ENCODE measurements at places on chromosomes 16 and 17.
A peak's percentile ranks its signal among the peaks of the same experiment; 100 is the strongest.

DNA sequence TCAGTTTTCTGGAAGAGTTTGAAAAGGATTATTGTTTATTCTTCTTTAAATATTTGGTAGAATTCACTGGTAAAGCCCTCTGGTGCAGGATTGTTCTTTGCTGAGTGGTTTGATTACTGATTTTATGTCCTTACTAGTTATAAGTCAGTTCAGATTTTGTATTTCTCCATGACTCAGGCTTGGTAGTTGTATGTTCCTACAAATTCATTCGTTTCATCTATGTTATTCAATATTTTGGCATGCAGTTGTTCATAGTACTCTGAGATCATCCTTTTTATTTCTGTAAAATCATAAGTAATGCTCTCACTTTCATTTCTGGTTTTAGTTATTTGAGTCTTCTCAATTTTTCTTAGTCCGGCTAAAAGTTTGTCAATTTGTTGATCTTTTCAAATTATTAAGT lies 58.1 kb upstream of the CRYM start:
- no peak for DNase-seq

DNA sequence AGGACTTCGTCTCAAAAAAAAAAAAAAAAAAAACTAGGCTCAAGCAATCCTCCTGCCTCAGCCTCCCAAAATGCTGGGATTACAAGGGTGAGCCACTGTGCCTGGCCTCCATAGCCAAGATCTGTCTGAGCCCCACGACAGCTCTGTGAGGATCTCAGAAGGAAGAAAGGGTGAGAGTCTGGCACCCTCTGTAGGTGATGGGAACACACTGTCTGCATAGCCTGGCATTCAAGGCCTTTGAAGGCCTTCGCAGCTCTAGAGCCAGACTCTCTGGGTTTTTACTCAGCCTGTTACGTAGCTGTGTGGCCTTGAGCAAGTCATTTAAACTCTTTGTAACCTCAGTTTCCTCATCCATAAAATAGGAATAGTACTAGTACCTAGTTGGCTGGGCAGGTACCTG lies 6.3 kb upstream of the XPO6 start:
- peak; percentile 85 for DNase-seq

DNA sequence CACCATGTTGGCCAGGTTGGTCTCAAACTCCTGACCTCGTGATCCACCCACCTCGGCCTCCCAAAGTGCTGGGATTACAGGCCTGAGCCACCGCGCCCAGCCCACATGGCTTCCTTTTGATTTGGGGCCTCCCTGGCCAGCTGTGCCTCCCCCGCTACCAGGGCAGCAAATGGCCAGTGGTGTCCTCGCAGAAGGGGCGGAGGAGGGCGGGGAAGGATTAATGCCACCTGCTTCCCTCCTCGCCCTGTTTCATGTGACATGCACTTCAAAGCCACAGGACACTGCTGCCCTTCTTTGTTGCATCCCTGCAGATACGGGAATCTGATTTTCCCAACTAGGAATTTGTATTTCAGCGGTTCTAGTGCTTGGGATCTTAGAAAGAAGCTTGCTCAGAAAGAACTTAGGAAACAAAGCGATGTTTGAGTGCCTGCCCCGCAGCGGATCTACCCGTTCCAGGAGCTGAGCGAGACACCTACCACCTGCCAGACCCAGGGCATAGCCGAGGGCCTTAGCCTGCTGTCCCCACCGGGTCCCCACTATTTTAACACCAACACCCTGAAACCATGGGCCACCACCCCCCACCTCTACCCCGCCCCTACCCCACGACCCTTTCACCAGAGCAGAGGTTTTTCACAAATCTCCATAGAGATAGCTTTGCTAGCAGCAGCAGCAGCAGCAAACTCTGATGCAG lies 37.7 kb upstream of the CCDC182 start:
- no peak for DNase-seq

- no peak for DNase-seq
Observed at GRCh38 chr16:4586291-4586690, 28.4 kb downstream of the UBALD1 start.

- DNase-seq: no peak
Observed at GRCh38 chr17:79632432-79632735, 21.5 kb upstream of the RBFOX3 start.

DNA sequence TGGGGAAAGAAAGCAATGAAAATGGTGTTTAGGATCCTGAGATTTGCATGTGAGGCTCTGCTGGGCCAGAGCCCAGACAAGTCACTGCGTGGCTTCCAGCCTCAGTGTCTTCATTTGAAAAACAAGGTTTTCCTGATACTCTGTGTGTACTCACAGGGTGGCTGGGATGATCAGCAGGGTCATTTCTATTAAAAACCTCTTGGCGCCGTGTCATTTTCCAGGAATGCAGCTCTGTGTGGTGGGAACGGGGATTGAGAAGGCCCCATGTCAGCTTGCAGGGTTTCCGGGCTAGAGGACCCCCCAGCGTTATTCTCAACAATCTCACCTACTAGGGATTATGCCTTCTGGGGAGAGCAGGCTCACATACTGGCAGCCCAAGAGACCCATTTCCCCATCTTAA lies 73.5 kb downstream of the FOXL1 start:
- no peak for DNase-seq

GRCh38 chr16:23406546-23407240 lies 46.3 kb downstream of the COG7 start:
- no peak for DNase-seq

- peak; percentile 78 for DNase-seq
Observed at GRCh38 chr17:16442141-16442540, 26.8 kb downstream of the TRPV2 start.

DNA sequence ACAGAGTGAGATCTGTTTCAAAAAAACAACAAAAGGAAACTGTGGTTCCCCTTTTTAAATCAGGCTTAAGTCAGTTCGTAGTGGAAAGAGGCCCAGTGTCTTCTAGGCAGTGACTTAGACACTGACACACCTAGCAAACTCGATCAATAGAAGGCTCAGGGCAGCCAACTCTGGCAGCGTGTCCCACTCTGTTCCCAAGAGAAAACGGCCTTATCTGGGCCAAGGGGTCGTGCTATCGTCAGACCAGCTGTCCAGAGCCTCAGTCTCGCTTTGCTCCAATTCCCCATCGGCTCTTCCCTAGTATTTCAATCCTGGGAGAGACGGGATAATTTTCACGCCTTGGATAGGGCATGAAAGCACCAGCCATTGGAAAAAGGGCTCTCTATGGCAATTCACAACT lies 72.9 kb downstream of the SLC5A11 start:
- DNase-seq: no peak

DNA sequence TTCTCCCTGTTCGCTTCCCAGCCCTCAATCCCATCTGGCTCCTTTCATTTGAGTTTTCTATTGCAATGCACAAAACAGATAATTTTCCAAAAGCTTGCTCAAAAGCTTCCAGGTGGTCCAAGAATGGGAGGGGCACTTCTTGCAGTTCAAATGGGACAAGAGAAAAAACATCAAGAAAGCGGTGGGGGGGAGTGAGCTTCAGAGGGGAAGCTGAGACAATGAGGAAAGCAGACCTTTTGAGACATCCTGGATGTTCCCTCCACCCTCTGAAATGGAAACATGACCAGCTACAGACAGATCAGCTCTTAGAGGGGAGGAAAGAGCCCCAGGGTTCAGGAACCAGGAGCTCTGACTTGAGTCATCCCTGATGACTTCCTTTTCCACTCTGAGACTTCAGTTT lies 368.2 kb downstream of the SLC39A11 start:
- DNase-seq: no peak

- no peak for DNase-seq
Observed at GRCh38 chr17:50276588-50277356, 2.5 kb downstream of the TMEM92 start.

GRCh38 chr16:86520317-86521210 lies 10.2 kb downstream of the FOXF1 start:
- DNase-seq: no peak

DNA sequence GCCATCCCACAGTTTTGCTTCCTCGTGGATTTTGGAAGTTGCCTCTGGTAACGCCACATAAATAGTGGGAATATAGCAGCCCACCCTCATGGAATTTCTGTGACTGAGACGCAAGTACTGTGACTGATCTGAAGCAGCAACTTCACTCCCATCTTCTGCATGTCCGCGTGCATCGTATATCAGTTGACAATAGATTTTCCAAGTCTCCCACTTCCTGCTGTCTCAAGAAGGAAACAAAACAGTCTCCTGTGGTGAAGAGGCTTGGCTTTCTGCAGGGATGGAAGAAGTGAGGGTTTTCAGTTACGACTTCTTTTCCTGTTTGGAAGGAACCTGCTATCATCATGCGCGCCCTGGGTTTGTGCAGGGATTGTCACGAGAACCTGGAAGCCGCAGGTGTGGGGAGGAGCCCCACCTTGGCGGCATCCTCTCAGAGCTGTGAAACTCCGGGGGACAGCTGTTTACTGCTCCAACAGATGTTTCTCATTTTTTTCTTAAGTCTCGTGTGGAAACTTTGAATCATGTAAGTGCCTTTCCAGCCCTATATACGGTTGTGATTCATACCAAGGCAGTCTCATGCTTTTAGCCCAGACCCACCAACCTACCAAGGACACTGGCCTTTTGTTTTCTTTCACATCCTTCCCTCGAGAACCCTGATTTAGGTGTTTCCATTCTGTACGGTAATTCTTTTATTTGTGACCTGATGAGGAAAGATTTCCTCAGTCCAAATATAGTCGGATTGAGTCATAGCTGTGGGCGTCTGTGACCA lies 57.5 kb downstream of the WIPI1 start:
- no peak for DNase-seq

DNA sequence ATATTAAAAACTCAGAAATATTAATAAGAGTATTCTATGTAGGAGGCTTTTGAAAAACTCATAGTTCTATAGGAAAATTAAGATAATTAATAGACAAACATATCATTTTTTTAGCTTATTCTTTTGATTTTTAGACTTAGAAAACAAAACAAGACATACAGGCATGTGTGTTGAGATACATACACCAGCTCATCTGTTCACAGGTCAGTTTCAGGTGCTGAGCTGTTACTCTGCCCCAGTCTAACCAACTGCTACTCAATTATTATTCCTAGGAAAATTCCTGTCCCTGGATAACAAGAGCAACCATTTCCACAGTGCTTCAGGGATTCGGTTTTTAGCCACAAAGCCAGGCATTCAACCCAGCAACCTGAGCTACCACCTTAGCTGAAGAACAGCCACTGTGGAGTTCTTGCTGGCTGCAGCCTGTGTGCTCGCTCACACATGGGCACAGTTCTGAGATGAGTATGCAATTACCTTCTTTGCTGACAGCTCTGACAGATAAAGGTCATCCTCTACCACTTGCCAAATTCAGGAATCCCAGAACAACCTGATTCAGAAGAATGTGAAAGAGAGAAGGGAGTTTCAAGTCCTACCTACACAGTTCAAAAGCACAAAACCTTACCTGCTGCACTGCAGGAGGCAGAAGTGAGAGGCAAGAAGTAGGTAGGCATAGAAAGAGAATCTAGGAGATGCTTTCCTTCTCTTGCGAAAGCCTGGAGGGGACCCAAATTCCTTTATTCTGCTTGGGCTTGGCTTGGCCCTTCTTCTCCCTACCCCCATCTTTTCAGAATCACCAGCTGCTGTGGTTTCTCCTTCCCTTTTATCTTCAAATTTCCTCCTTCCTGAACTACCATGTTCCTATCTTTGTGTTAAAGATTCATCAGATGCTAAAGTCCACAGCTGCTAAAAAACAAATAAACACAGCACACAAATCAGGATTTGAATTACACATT lies 62.7 kb downstream of the TEX2 start:
- no peak for DNase-seq

- DNase-seq: no peak
Observed at GRCh38 chr17:38705803-38706504, 881 bp downstream of the MLLT6 start.

- no peak for DNase-seq
Observed at GRCh38 chr16:57688487-57688986, 6.1 kb upstream of the DRC7 start.

GRCh38 chr17:64785011-64785421 lies 122.9 kb upstream of the SMURF2 start:
- DNase-seq: no peak

- DNase-seq: no peak
Observed at GRCh38 chr16:16084874-16085273, 135.5 kb downstream of the ABCC1 start.

DNA sequence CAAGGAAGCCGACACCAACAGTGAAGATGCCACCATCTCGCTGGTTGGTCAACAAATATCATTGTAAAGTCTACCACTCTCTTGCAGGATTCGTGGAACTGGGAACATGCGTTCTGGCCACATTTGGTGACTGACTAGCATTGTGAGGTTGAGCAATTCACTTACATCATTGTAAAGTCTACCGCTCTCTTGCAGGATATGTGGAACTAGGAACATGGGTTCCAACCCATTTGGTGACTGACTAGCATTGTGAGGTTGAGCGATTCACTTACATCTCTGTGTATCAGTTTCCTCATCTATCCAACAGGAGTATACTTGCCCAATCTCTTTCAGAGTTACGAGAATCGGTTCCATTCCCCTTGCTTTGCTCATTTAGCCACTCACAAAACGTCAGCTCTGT lies 42.6 kb upstream of the RPH3AL start:
- no peak for DNase-seq

- DNase-seq: peak; percentile 34
Observed at GRCh38 chr17:59533694-59534093, 31.7 kb upstream of the DHX40 start.

DNA sequence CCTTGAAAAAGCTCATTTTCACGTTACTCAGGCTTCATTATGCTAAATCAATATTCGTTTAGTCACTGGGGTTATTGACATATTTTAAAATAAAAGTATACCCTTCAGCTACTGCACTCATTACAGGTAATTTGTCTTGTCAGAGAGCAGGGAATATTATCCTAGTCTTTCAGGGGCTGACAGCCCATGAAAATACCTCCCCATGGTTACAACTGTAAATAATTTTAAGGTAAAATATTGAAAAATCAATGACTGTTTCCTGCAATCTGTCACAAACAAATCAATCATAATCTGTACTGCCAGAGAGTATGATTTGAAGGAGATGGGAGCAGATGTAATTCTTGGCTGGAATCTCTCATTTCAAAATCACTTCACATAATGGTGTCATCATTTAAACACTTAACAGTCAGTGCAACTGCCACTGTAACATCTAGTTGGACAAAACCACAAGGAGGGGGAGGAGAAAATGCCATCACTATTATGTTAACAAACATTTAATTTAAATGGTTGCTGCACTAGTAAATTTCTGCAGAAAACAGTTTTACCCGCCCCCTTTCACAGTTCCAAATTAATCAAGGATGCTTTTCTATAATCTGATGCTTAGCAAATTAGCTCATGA lies 9.3 kb upstream of the IRX5 start:
- DNase-seq: no peak

- peak; percentile 90 for DNase-seq
Observed at GRCh38 chr16:50666658-50667496, 14.2 kb downstream of the SNX20 start.

DNA sequence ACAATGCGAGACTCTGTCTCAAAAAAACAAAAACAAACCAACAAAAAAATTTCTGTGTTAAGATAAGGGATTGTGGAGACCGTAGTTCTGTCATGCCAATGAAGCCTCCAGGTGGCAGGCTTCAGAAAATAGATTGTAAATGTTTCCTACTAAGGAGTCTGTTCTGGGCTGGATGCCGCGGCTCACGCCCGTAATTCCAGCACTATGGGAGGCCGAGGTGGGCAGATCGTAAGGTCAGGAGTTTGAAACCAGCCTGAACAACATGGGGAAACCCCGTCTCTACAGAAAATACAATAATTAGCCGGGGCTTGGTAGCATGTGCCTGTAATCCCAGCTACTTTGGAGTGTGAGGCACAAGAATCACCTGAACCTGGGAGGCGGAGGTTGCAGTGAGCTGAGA lies 4.4 kb upstream of the SNX29 start:
- peak; percentile 62 for DNase-seq

- no peak for DNase-seq
Observed at GRCh38 chr16:83615953-83616350, 191.8 kb upstream of the HSBP1 start.
